Tibial nerve (tissue), 4 donors: ENCODE measurements at places on chromosomes 6 and 20. TPM values are rescaled to one million over a fixed set of nuclear protein-coding genes. Genes with fewer than 3 reads are reported as not detected.

Gene LAMP5
- total RNA-seq = 0.21 TPM

Gene KCNG1
- 0.39 TPM for total RNA-seq

Gene MYLK4
- 0.44 TPM for total RNA-seq

Gene CST5
- not detected for total RNA-seq

Gene TINAG
- not detected for total RNA-seq

Gene STMND1
- not detected for total RNA-seq

Gene CCN2
- 411 TPM for total RNA-seq

Gene PFDN4
- 60.0 TPM for total RNA-seq

Gene BPIFB4
- total RNA-seq = not detected

Gene TCF19
- 3.9 TPM for total RNA-seq

DNA sequence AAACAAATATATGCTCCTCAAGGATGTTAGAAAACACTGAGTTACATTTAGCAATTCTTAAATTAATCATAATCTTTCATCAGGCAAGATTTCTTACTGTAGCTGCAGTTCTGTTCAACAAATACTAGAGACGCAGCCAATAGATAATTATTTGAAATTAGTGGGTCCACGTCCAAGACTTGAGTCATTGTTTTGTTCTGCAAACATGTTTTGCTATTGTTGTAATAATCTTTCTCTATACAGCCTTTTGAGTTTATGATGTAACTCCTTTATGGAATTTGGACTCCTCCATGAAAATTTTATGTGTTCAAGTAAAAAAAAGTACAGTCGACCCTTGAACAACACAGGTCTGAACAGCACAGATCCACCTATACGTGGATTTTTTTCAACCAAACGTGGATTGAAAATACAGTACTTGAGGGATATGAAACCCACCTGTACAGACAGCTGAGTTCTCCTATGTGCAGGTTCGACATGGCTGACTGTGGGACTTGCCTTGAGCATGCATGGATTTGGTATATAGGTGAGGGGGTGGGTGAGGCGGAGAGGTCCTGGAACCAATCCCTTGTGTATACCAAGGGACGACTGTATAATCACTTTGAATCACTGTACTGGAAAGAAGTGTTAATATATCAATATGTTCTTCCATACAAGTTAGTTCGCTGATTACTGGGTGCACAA lies 41.3 kb upstream of the SLC22A16 start:
- H3K4me3 ChIP-seq = no peak overlapping the region
- H3K27ac ChIP-seq = no peak overlapping the region
- H3K4me1 ChIP-seq = peaks cover 15% of the 10 kb centered on the region
- DNase-seq = no peak
- H3K36me3 ChIP-seq = no peaks in the 10 kb centered on the region

DNA sequence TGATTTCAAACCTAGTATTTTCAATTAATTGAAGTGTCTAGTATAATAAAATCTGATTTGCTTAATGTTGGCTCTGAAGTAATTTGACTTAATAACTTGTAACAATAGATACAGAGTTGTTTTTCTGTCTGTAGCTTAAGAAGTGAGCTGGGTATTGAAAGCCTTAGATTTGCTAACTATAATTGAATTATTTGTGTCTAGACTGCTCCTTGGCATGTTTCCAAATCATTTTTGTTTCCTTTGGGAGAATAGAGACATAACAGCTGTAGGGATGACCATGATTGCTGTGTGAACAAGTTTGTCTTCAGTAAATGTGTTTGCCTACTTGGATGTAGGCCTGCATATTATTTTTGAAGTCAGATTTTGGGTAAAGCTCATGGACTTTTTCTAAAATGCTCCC lies 115.4 kb downstream of the SCAF8 start:
- H3K36me3 ChIP-seq = peaks cover 23% of the 10 kb centered on the region
- H3K27ac ChIP-seq = no peak overlapping the region

- H3K27me3 ChIP-seq = no peaks in the 10 kb centered on the region
- H3K4me3 ChIP-seq = peak overlapping the region; percentile 91
- no peaks in the 10 kb centered on the region for H3K4me1 ChIP-seq
- DNase-seq = no peak
- peak overlapping the region; percentile 10 for H3K27ac ChIP-seq
Measured at GRCh38 chr6:43773050-43773979, 3.3 kb downstream of the VEGFA start.

DNA sequence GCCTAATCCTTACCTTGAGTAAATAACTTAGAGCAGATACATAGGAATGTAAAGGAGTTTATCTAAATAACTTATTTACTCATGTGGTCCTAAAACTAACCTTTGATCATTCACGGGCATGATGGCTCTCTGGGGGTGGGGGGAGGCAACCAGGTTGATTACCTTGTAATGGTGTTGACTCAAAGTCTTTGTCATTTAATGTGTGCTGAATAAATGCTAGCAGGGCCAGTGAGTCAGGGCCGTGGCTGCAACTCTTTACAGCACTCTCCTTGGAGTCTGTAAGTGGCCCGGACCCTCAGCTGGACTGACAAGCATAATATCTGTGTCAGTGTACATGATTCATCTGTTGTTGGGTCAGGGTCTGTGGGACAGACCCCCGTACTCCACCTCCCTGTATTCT lies 203.0 kb downstream of the EPM2A start:
- no peak overlapping the region for H3K27ac ChIP-seq
- no peaks in the 10 kb centered on the region for H3K27me3 ChIP-seq
- H3K4me3 ChIP-seq = no peak overlapping the region
- no peaks in the 10 kb centered on the region for H3K36me3 ChIP-seq
- no peak for DNase-seq

DNA sequence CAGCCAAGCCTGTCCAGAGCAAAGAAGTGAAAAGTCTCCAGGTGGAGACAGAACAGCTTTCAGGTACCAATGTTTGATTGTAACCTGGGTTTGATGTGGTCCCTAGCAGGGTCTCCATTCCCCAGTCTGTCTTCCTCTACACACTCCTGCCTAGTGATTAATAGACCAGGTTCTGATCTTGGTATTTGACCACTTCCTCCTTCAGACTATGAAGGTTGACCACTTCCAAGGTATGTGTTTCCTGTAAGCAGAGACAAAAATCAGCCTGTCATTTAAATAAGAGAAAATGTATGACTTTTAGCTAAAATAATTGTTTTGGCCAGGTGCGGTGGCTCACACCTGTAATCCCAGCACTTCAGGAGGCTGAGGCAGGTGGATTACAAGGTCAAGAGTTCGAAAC lies 41.8 kb upstream of the TOP1 start:
- no peak for DNase-seq
- no peak overlapping the region for H3K27ac ChIP-seq
- no peaks in the 10 kb centered on the region for H3K27me3 ChIP-seq
- peaks cover 12% of the 10 kb centered on the region for H3K4me1 ChIP-seq

- H3K4me1 ChIP-seq = peaks cover 19% of the 10 kb centered on the region
- no peak for DNase-seq
- H3K4me3 ChIP-seq = no peak overlapping the region
- H3K36me3 ChIP-seq = no peaks in the 10 kb centered on the region
- no peak overlapping the region for H3K27ac ChIP-seq
Measured at GRCh38 chr6:107820338-107821261, 3.5 kb downstream of the SCML4 start.

- H3K4me3 ChIP-seq = no peak overlapping the region
- no peak for DNase-seq
- H3K27me3 ChIP-seq = no peaks in the 10 kb centered on the region
- no peaks in the 10 kb centered on the region for H3K4me1 ChIP-seq
- no peak overlapping the region for H3K27ac ChIP-seq
Measured at GRCh38 chr20:37821696-37822095, 81.2 kb upstream of the VSTM2L start.

GRCh38 chr6:44304282-44305199 lies 8.6 kb downstream of the AARS2 start:
- no peak overlapping the region for H3K4me3 ChIP-seq
- H3K4me1 ChIP-seq = no peaks in the 10 kb centered on the region
- no peaks in the 10 kb centered on the region for H3K27me3 ChIP-seq
- peaks cover 100% of the 10 kb centered on the region for H3K36me3 ChIP-seq
- H3K27ac ChIP-seq = no peak overlapping the region

DNA sequence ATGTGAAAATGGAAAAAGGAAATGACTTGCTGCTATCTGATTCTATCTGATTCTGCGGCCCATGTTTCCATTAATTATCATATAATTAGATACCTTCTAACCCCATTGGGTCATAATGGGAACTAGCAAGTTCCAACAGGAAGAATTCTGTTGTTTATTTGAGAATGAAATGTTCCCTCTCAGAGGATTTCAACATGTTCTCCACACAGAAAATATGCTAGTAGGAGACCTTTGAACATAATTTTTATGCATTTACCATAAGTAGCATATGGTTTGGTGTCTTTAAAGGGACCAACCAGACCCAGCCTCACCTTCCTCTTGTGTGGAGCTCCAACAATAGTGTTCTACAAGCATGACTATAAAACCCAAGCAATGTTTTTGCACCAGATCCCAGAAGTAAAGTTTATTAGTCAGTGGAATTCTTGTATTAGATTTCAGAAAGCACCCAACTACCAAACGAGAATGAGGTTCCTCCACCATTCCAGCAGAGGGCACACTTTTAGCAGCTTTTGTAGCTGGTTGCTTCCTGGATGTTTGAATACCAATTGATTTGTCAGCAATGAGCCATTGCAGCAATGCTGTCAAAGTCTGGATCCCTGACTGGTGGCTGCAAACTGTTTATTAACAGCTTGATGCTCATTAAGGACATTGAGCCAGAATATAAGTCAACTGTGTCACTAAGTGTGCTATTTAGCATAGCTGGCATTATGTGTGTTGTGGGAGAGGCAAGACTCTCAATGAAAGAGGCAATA lies 143.6 kb upstream of the GJE1 start:
- no peaks in the 10 kb centered on the region for H3K27me3 ChIP-seq
- no peak overlapping the region for H3K27ac ChIP-seq
- no peak for DNase-seq

GRCh38 chr20:13824459-13824858 lies 39.6 kb downstream of the NDUFAF5 start:
- H3K4me1 ChIP-seq = no peaks in the 10 kb centered on the region
- DNase-seq = no peak
- H3K4me3 ChIP-seq = no peak overlapping the region
- H3K27me3 ChIP-seq = no peaks in the 10 kb centered on the region
- H3K27ac ChIP-seq = no peak overlapping the region

- H3K27me3 ChIP-seq = no peaks in the 10 kb centered on the region
- H3K27ac ChIP-seq = no peak overlapping the region
- no peak overlapping the region for H3K4me3 ChIP-seq
- H3K4me1 ChIP-seq = peaks cover 5% of the 10 kb centered on the region
- no peaks in the 10 kb centered on the region for H3K36me3 ChIP-seq
Measured at GRCh38 chr6:163099621-163100171, 314.8 kb upstream of the QKI start.

GRCh38 chr6:152204591-152204990 lies 397.1 kb downstream of the ESR1 start:
- no peaks in the 10 kb centered on the region for H3K27me3 ChIP-seq
- H3K36me3 ChIP-seq = no peaks in the 10 kb centered on the region
- H3K4me3 ChIP-seq = no peak overlapping the region
- DNase-seq = no peak
- no peak overlapping the region for H3K27ac ChIP-seq
- no peaks in the 10 kb centered on the region for H3K4me1 ChIP-seq

- DNase-seq = no peak
- no peak overlapping the region for H3K4me3 ChIP-seq
- no peaks in the 10 kb centered on the region for H3K27me3 ChIP-seq
Measured at GRCh38 chr6:38588631-38589366, 50.9 kb downstream of the BTBD9 start.

- no peaks in the 10 kb centered on the region for H3K4me1 ChIP-seq
- H3K36me3 ChIP-seq = no peaks in the 10 kb centered on the region
- no peak overlapping the region for H3K27ac ChIP-seq
- DNase-seq = no peak
Measured at GRCh38 chr20:33076662-33077372, 2.6 kb upstream of the BPIFB4 start.

DNA sequence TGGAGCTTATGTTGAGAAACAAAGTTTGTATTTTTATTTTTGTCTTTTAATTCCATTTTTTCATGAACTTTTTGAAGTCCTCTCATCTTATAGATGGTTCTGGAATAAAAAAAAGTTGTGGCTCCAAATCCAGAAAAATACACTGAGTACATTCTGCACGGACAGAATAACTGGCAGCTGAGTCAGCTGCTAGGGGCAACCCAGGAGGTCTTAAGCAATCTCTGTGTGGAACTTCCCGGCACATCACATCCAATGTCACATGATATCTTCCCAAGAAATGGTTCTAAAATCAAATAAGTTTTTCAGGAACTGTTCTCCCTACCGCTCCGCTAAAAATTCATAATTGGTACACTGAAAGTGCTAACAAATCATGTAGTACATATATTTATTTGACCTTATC lies 29.8 kb downstream of the SLC13A3 start:
- no peaks in the 10 kb centered on the region for H3K4me1 ChIP-seq
- no peaks in the 10 kb centered on the region for H3K36me3 ChIP-seq
- DNase-seq = no peak
- no peak overlapping the region for H3K4me3 ChIP-seq
- no peaks in the 10 kb centered on the region for H3K27me3 ChIP-seq
- H3K27ac ChIP-seq = peak overlapping the region; percentile 20

- no peak for DNase-seq
- no peak overlapping the region for H3K4me3 ChIP-seq
- no peak overlapping the region for H3K27ac ChIP-seq
Measured at GRCh38 chr6:165725201-165725600, 62.2 kb upstream of the PDE10A start.

- no peak overlapping the region for H3K27ac ChIP-seq
- H3K36me3 ChIP-seq = no peaks in the 10 kb centered on the region
- no peak overlapping the region for H3K4me3 ChIP-seq
- H3K27me3 ChIP-seq = no peaks in the 10 kb centered on the region
- DNase-seq = no peak
Measured at GRCh38 chr6:12628327-12628726, 88.2 kb upstream of the PHACTR1 start.

DNA sequence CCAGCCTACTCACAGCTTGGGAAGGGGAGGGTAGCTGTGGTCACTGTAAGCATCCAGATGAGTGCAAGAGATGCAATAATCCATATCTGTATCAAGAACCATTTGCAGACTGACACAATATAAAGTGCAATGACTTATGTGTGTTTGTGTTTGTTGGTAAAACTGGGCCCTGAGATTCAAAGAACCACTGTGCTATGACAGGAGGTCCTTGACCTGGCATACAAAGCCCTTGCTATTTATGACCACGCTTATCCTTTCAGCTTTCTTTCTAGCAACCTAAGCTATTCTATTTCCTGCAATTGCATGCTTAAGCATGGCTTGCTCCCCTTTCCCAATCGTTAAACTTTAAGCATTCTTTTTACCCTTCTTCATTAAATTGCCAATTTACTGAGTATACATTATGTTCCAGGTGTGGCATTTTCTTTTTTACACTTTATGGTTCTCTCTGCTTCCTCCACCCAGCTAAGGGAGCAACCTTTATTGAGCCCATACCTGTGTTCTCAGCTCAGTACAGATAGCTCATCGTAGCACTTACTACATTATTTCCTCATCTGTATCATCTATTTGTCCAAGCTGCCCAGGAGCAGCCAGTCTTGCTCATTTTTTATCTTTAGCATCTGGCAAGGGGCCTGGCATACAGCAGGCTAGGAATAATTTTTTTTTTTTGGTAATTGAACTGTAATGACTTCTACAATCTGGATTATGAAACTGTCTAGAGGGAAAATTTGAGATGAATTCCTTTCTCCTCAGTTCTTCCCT lies 3.5 kb downstream of the MCUR1 start:
- no peak overlapping the region for H3K27ac ChIP-seq
- peaks cover 3% of the 10 kb centered on the region for H3K36me3 ChIP-seq
- no peak overlapping the region for H3K4me3 ChIP-seq
